ENCODE measurements at places on chromosomes 6 and 20. TPM values are rescaled to one million over a fixed set of nuclear protein-coding genes. Genes with fewer than 3 reads are reported as not detected.

WFDC2 gene
- total RNA-seq, result not detected

DNA sequence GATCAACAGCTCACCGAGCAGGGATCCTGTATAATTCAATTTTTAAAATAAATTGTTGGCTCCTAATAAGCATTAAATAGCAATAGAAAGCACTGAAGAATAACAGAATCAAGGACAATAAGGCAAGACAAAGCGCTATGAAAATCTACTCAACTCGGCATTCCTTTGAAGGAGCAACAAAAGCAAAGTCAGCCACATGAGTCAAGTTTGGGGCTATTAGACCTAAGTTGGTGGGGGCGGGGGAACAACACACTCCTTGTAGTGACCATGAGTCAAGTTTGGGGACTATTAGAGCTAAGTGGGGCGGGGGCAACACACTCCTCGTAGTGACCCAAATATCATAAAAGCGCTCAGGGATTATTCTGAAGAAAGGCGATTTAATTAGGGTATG, 120.0 kb downstream of the FOXC1 start:
- DNase-seq, result no peak

DNA sequence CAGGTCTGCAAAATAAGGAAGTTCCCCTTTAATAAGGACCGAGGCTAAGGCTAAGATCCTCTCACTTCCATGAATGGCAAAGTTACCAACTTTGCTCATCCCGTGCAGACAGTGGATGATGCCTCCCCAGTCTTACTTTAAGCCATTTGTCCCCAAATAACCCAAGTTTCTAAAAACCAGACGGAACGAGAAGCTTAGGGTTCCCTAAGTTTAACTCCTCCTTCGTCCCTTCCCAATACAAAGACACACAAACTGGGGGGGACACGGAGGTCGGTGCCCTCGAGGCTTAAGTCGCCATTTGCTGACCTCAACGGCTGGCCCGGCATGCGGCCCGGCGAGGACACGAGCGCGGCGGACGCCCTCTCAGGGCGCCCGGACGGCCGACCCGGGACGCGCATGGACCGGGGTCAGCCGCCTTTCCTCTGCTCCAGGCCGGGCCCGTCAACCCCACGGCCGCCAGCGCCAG, 527 bp downstream of the FBXO30 start:
- DNase-seq, result peak; percentile 42

GRCh38 chr6:144161975-144162374, 11.7 kb downstream of the STX11 start:
- no peak for DNase-seq

TBXT gene
- total RNA-seq, result not detected

DNA sequence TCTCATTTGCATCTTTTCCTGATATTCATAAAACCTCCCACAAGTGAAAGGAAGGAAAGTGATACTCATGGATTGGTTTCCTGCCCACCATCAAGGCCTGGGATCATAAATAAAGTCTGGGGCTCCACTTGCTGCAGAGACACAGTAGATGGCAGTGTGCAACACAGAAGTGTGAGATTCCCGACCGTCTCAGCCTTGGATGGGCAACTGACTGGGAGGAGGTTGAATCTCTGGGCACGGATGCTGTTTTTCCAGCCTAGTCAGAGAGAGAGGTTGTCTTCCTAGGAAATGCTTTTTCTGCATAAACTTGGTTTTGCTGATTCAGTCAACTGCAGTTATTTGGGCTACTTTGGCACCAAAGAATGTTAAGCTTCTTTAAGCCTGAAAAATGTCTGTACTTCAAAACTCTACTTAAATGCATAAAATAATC, 9.9 kb upstream of the RFPL4B start:
- peak; percentile 64 for DNase-seq

- no peak for DNase-seq
These were observed 45.6 kb upstream of the ARFGEF2 start for GRCh38 chr20:48875914-48876240.

GRCh38 chr6:92050216-92050615, 1369.1 kb downstream of the EPHA7 start:
- no peak for DNase-seq

- DNase-seq, result no peak
These were observed 20.0 kb downstream of the DEF6 start for GRCh38 chr6:35317483-35318195.

- peak; percentile 42 for DNase-seq
These were observed 78.0 kb downstream of the RWDD2A start for GRCh38 chr6:83270971-83271719.

Measured in glomerular endothelial cell (primary cell).